Fibroblast of skin of left quadriceps (primary cell): ENCODE measurements at places on chromosomes 3 and 15.
A peak's percentile ranks its signal among the peaks of the same experiment; 100 is the strongest.

DNA sequence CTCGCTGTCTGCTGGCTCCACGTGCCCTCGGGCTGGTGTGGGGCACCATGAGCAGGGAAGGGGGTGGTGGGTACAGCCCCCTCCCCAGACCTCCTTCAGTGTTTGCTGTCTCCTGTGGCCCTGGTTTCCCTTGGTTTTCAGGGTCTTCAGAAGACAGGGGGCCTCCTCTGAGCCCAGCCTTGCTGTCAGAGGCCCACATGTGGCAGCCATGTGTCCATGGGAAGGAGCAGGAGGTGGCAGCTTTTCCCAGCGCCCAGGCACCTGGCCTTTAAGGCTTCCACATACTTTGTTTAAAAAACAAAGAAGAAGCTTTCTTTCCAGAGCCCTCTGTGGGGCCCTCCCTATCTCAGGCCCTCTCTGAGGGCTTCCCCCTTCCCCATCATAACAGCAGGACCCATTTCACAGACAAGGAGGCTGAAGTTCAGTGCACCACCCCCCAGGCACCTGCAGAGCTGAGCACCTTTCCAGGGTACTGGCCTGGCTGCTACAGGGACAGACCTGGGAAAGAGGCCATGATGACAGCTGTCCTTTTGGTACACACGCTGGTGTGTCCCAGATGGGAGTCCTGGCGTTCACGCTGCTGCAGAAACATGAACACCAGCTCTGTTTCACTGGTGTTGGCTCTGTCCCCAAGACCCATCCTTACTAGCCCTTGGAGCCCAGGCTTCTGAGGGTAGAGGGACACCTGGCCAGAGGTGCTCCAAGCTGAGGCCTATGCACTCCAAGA lies 73.7 kb downstream of the DNAJB8 start:
- DNase-seq: no peak

- DNase-seq: no peak
These were observed 111.1 kb upstream of the HACD2 start for GRCh38 chr3:123695731-123696640.

DNA sequence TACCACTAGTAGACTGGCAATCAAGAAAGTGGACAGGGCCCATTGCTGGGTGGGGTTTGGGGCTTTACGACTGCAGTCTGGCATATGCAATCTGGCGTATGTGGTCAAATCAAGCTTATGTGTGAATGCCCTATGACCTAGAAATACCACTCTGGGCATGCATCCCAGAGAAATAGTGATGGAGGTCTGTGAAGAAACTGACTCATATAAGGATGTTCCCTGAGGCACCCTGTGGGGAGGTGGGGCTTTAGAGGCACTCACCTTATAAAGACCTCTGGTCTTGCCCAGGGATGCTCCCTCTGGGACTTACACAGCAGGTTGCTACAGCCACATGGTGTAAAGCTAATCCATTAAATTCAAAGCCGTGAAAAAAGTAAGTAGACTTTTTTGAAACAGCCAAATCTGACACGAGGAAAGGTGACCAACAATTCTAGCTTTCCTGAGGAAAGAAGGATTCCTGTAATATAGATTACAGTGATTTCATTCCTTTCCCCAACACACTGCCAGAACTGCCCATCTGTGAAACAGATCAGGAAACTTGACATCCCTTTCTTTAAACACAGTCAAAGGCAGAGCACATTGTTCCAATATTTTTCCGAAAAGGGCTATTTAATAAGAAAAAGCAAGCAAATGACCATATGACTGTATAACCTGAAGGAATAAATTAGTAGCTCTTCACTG lies 13.6 kb downstream of the RARRES1 start:
- DNase-seq: peak; percentile 69

- DNase-seq: no peak
These were observed 37.4 kb downstream of the ARIH1 start for GRCh38 chr15:72511536-72511935.

- DNase-seq: no peak
These were observed 218.0 kb downstream of the CADM2 start for GRCh38 chr3:85176799-85177198.

- DNase-seq: no peak
These were observed 242.1 kb downstream of the RAP2B start for GRCh38 chr3:153404157-153404556.

DNA sequence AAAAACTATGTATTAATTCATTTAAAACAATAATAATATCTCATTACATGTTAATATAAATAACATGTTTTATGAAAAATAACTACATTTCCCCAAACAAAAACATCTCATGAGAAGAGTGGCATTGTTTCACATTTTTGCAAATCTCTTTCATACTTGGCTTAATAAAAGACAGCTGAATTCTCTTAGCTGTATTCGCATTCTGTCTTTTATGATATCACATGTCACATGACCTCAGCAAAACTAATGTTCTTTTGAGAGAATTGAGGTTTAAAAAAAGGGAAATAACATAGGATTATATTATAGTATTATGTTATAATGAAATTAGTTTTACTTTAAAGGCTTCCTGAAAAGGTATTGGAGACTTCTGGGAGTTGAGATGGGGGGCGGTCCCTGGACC lies 48.4 kb upstream of the SPPL2A start:
- no peak for DNase-seq

GRCh38 chr3:185857208-185857607 lies 32.4 kb upstream of the IGF2BP2 start:
- DNase-seq: no peak
